ENCODE measurements at places on chromosomes 4 and X. TPM values are rescaled to one million over a fixed set of nuclear protein-coding genes. Genes with fewer than 3 reads are reported as not detected.

- no peak for DNase-seq
Measured at GRCh38 chrX:68677998-68678397, 30.5 kb downstream of the STARD8 start.

- DNase-seq: no peak
Measured at GRCh38 chr4:141686879-141687278, 50.5 kb downstream of the IL15 start.

DNA sequence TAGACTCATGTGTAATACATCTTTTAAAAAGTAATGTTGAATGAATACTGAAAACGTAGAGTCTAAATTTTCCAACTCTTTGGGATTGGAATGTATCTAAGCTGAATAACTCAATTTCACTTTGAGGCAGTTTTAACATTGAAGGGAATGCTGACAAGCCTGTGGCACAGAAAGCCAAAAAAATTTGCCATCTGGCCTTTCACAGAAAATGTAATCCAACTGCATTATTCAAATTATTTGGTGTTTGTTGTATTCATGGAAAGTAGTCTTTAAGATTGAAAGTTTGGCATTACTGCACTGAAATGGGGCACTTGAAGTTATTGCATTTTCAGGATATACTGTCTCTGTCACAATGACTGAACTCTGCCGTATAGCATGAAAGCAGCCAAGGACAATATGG lies 186.9 kb downstream of the FRMPD4 start:
- DNase-seq: no peak

- no peak for DNase-seq
Measured at GRCh38 chrX:13128104-13128503, 83.7 kb upstream of the FAM9C start.

DNA sequence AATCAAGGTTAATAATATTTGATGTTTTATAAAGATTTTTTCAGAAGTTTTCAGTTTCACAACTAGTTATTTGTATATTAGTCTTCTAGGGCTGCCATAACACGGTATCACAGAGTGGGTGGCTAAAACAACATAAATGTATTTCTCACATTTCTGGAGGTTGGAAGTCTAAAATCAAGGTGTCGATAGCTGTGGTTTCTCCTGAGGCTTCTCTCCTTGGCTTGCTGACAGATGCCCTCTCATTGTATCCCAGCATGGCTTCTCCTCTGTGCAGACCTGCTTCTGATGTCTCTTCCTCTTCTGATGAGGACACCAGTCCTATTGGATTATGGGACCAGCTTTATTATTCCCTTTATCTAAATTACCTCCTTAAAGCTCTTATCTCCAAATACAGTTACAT lies 1456.6 kb downstream of the STIM2 start:
- no peak for DNase-seq

GRCh38 chr4:55547466-55547770 lies 709 bp upstream of the CLOCK start:
- no peak for DNase-seq

GRCh38 chr4:97670703-97671269 lies 472.5 kb downstream of the STPG2 start:
- DNase-seq: no peak

EXOC1L gene
- not detected for total RNA-seq

FAM149A gene
- total RNA-seq: 20.7 TPM

IL1RAPL2 gene
- total RNA-seq: not detected

CYBB gene
- total RNA-seq: 31.8 TPM

KDR gene
- 28.5 TPM for total RNA-seq

MAEA gene
- 58.5 TPM for total RNA-seq

TMPRSS11A gene
- not detected for total RNA-seq
